ENCODE measurements at places on chromosomes 5 and 9.

DNA sequence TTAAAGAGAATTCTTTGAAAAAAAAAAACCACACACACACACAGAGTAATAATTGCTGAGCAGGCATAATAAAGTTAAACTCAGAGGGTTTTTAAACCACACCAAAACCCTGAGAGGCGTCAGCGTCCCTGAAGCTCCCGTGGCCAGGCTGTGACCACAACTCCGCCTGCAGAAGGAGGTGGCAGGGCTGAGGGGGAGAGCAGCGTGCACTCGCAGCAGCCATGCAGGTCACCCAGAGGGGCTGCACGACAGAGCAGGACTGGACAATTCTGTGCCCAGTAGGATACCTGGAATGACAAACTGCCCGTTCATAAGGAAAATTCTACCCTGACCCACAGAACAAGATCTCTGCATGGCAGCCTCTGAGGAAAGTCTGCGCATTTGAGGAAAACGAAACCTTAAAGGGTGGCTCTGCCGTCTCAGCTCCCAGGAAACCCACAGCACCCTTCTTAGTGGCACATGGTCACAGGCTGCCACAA, 44.0 kb downstream of the ROR2 start:
- DNase-seq = peak; percentile 19

- DNase-seq = no peak
Measured at GRCh38 chr9:132614324-132614723, 31.9 kb downstream of the BARHL1 start.

GRCh38 chr9:130286781-130287428, 21.3 kb downstream of the HMCN2 start:
- no peak for DNase-seq

DNA sequence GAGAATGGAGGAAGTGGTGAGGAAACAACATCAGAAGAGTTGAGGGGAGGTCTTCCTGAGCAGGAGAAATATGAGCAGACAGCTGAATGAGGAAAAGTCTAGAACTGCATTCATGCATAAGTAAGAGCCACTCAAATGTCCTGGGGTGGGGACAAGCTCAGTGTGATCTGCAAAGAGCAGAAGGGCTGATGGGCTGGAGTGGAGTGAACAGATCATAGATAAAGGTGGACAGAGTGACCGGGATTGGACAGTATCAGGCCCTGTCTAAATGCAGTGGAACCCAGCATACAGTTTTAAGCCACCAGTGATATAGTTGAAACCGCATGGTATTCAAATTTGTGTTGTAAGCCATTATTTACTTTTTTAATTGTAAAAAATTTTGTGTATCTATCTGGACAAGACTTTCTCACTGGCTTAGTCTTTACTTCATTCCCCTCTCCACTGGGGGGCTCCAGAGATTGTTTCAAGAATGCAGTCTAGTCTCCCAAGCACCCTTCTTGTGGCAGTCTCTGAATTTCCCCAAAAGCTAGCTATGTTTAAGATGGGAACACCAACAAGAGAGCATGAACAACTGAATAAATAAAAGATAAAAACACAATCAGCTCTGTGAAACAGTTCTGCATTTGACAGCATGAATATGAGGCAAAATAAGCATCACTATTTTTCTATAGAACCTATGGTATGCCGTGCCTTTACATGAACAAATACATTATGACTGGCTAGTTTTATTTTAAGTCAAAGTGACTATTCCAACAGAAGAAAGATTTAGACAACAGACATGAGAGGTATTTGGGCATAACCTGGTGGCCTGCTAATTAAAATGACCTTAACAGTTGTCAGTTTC, 10.7 kb upstream of the STK32A start:
- peak; percentile 75 for DNase-seq

GRCh38 chr5:37836592-37837413, 3.0 kb downstream of the GDNF start:
- DNase-seq = no peak

DNA sequence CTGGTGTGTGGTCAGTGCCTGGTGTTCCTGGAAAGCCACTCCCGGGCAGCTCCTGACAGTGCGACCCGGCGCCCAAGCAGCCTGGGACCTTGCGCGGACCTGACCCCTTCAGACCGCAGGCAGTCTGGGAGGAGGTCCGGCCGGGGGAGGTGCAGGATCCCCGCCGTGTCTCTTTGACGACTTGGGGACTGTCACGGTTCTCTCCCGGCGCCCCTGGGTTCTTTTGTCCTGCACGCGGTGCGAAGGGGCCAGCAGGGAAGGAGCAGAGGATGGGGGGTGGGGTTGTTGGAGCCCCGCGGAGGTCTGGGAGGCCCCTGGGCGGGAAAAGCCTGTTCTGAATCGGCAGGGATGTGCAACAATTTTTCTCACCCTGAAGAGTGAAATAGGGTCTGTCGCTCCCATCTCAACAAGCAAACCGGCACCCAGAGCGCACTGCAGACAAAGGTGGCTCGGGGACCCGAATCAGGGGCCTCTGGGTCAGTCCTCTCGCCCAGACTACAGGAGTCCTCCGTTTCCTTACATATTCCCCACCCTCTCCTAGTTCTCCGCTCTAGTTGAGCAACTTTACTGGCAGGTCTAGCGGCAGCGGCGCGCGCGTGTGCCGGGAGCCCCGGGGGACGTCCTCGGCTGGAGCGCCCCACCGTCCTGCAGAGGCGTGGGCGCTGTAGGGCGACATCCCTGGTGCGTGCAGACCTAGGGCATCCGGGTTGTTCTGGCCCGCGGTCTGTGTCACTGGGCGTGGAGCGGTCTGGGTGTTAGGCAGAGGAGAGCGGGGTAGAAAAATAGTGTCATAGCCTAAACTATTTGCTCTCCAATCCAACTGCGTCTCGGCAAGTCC, 1.2 kb downstream of the VCAN start:
- DNase-seq = peak; percentile 55

DNA sequence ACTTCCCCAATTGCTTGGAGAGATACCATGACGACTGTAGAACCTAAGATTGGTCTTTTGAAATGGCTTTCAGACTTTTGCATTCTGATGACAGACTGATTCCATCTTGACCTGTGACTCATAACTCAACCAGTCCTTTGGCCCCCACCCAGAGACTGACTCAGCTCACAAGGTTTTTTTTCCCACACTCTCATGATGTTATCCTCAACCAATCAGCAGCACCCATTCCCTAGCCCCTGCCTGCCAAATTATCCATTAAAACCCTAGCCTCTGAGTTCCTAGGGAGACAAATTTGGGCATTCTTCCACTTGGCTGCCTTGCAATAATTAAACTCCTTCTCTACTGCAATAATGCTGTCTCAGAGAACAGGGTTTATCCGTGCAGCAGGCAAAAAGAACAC, 1263.3 kb upstream of the CDH9 start:
- peak; percentile 46 for DNase-seq

DNA sequence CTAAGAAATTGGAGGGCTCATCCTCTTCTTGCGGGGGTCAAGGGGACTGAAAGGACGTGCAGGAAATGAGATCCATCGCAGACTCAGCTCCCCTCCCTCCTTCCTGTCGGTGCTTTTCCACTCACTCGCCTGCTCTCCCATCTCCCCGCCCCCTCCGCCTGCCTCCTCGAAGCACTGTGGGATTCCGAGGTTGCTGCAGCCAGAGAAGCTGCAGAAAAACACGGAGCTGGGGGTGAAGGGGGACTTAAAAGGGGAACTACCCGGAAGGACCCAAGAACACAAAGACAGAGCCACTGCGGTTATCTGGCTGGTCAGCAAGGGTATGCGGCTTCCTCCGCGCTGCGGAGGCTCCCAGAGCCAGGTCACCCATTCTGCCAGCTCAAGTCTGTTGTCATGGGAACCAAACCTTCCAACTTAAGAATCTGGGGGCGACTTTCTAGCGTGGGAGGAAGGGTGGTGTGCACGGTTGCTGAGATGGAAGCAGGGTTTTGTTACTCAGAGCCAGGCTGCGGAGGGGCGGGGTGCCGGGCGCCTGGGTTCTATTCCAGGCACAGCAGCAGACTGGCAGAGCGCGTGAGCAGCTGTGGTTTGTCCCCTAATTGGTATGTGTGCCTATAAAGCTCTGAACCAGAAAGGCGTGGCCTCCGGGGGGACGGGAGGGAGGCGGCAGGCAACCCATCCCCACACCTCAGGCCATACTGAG, 24.9 kb downstream of the PCDHGC5 start:
- peak; percentile 63 for DNase-seq

DNA sequence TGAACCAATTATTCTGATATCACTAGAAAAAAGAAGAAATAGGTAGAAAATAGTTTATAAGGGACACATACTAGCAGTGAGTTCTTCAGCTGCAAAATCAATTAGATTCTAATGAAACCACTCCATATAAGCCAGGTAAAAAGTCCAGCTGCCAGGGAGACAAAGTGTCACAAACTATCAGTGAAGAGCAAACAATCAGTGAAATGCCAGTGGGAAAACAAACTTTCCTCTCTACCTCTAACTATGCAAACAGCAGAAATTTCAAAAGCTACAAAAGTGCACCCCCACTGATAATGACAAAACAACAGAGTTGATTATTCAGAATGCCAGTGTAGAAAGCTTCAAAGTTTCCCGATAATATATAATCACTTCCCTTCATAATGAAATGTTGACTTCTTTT, 637.2 kb upstream of the ITGA1 start:
- DNase-seq = no peak

DNA sequence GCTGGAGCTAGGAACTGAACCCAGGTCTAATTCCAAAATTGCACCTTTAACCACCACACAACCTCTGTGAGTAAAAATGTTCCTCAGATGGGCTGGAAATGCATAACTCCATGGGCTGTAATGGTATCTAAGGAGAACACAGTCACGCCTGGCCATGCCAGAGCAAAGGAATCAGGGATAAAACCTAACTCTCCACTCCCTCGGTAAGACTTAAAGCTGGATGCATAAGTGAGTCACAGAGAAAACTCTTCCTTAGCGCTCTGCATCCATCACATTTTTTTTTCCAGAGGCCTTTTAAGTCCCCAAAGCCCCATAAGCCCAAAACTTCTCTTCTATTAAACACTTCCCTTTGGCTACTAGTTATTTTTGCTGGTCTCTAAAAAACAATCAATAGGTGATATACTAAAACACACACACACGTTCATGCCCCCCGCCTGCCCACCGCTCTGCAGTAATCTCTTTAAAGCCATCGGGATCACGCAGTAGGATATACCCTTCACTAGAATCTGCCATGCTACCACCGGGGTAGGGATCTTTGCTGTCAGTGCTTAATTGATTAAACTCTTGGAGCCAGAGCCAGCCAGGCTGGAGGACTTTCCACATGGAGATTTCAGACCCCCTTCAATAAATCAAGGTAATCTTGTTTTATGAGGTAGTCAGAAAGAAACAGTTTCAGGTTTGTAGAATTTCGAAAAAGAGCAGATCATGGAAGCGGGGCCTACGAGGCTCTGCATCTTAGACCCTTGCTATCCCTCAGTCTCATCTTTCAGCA, 212.9 kb downstream of the MAPKAP1 start:
- DNase-seq = no peak

- no peak for DNase-seq
Measured at GRCh38 chr5:112908854-112909253, 13.2 kb downstream of the REEP5 start.

DNA sequence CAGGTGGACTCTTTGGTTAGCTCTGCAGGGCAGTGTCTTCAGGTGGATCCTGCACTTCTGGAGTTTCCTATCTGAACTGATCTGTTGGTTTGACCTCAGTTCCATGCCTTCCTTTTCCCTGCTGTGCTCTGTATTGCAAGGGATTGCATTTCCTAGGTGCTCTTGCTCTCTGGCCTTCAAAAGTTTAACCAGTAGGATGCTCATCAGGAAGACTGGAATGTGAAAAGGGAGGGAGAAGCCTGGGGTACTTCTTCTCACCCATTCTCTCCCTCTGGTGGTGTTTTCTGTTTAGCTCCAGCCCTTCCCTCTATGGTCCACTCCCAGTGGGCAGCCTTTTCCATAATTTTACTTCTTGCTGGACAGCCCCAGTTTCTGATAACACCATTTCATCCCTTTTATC, 78.5 kb downstream of the ZNF618 start:
- DNase-seq = no peak

DNA sequence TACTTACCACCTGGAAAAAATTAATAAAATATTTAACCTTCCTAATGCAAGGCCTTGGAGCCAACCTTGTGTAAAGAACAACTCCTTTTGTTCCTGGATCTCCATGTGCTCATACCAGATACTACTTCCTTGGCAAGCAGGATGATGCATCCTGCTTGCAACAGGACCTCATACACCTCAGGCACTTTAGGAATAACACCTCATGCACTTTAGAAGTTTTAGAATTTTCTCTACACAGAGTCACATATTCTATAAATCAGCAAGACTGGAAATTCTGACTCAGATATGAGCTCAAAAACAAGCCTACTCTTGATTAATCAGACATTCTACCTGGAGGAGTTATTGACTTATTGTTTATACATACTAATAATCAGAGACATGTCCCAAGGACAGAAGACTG, 209.6 kb upstream of the CDH10 start:
- peak; percentile 32 for DNase-seq

- DNase-seq = no peak
Measured at GRCh38 chr5:24226479-24226878, 418.3 kb downstream of the CDH10 start.

- DNase-seq = no peak
Measured at GRCh38 chr5:76305269-76305668, 97.8 kb upstream of the IQGAP2 start.

GRCh38 chr5:179315356-179315890, 29.8 kb downstream of the ADAMTS2 start:
- DNase-seq = no peak

GRCh38 chr9:121861501-121862180, 210.2 kb downstream of the DAB2IP start:
- peak; percentile 36 for DNase-seq
